ENCODE measurements at places on chromosomes 7 and 10. TPM values are rescaled to one million over a fixed set of nuclear protein-coding genes. Genes with fewer than 3 reads are reported as not detected.
A peak's percentile ranks its signal among the peaks of the same experiment; 100 is the strongest.

Gene CUZD1
- total RNA-seq = 0.63 TPM

Gene HTR7
- 0.11 TPM for total RNA-seq

Gene PIP
- not detected for total RNA-seq

Gene NEBL
- 1.5 TPM for total RNA-seq

Gene TEX47
- not detected for total RNA-seq

Gene PLEKHA8
- 11.8 TPM for total RNA-seq

Gene SMKR1
- total RNA-seq = 9.7 TPM

Gene TMEM140
- total RNA-seq = 60.0 TPM

Gene GTPBP4
- 72.5 TPM for total RNA-seq

Gene CHST15
- 1.9 TPM for total RNA-seq

DNA sequence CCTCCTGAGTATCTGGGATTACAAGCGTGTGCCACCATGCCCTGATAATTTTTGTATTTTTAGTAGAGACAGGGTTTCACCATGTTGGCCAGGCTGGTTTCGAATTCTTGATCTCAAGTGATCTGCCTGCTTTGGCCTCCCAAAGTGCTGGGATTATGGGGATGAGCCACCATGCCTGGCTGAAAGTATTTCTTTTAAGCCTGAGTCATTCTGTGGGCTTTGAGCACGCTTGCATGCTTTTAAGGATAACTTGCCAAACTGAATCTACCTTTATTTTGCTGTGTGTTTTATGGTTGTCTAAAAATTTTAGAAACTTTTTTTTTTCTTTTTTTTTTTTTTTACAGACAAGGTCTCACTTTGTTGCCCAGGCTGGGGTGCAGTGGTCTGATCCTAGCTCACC, 33.2 kb downstream of the CNNM2 start:
- H3K36me3 ChIP-seq = no peaks in the 10 kb centered on the region
- H3K27me3 ChIP-seq = no peaks in the 10 kb centered on the region
- H3K4me3 ChIP-seq = no peak overlapping the region
- DNase-seq = no peak
- no peaks in the 10 kb centered on the region for H3K4me1 ChIP-seq
- no peak overlapping the region for H3K27ac ChIP-seq

DNA sequence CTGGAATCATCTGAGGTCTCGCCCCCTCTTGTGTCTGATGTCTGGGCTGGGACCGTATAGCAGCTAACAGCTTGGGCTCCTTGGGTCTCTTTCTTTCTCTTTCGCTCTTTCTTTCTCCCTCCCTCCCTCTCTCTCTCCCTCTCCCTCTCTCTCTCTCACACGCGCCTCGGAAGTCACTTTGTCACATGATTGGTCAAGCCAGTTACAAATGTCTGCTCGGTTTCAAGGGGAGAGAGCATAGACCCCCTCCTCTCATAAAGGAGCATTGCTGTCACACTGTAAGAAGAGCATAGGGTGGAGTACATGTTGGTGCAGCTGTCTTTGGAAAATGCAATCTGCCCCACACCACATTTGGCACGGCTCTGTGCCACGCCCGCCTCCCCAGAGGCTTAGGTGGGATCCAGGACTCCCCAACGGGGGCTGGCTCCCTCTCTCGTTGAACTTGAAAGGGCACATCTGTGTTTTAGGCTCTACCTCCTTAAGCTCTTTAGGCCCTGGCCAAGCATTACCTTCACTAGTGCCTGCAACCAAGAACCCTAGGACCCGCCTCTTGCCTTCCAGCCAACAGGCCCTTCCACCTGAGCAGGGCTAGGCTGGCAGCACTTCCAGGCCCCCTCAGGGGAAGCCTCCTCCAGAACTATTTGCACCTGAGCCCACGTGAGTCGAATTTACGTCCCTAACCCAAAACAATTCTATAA, 61.9 kb upstream of the CACUL1 start:
- H3K27me3 ChIP-seq = no peaks in the 10 kb centered on the region
- no peaks in the 10 kb centered on the region for H3K36me3 ChIP-seq
- DNase-seq = no peak

- no peak overlapping the region for H3K4me3 ChIP-seq
- no peaks in the 10 kb centered on the region for H3K4me1 ChIP-seq
- no peak overlapping the region for H3K27ac ChIP-seq
Measured at GRCh38 chr7:126589068-126589684, 663.6 kb downstream of the GRM8 start.

GRCh38 chr10:95832216-95833041, 75.3 kb upstream of the CC2D2B start:
- peaks cover 36% of the 10 kb centered on the region for H3K4me1 ChIP-seq
- no peaks in the 10 kb centered on the region for H3K36me3 ChIP-seq
- no peak overlapping the region for H3K4me3 ChIP-seq
- DNase-seq = peak; percentile 52
- H3K27ac ChIP-seq = peak overlapping the region; percentile 90
- no peaks in the 10 kb centered on the region for H3K27me3 ChIP-seq

DNA sequence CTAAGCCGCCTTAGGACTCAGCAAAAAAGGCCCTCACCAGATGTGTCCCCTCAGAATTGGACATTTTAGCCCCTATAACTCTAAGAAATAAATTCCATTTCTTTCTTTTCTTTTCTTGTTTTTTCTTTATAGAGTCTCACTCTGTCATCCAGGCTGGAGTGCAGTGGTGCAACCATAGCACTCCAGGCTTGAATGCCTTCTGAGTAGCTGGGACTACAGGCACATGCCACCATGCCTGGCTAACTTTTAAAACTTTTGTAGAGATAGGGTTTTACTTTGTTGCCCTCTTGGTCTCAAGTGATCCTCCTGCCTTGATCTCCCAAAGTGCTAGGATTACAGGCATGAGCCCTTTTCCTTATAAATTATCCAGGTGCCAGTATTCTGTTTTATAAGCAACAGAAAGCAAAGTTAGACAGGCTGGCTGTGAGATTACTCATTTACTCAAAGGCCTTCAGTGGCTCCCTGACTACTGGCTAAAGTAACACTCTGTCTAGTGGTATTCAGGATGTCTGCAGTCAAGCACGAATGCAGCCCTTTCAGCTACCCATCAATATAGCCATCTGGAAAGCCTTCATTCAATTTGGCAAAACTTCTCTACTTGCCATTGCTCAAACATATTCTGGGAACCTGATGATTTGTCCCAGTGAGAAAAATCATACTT, 128.6 kb downstream of the ICA1 start:
- peaks cover 50% of the 10 kb centered on the region for H3K4me1 ChIP-seq
- H3K4me3 ChIP-seq = no peak overlapping the region
- H3K27me3 ChIP-seq = no peaks in the 10 kb centered on the region
- H3K36me3 ChIP-seq = no peaks in the 10 kb centered on the region

- H3K27ac ChIP-seq = no peak overlapping the region
- peaks cover under 1% of the 10 kb centered on the region for H3K27me3 ChIP-seq
- H3K4me1 ChIP-seq = no peaks in the 10 kb centered on the region
- no peak for DNase-seq
- no peaks in the 10 kb centered on the region for H3K36me3 ChIP-seq
Measured at GRCh38 chr10:111211706-111212105, 134.9 kb downstream of the ADRA2A start.

GRCh38 chr7:98619450-98620321, 2.6 kb downstream of the NPTX2 start:
- DNase-seq = no peak
- no peak overlapping the region for H3K4me3 ChIP-seq
- peaks cover 13% of the 10 kb centered on the region for H3K27me3 ChIP-seq

DNA sequence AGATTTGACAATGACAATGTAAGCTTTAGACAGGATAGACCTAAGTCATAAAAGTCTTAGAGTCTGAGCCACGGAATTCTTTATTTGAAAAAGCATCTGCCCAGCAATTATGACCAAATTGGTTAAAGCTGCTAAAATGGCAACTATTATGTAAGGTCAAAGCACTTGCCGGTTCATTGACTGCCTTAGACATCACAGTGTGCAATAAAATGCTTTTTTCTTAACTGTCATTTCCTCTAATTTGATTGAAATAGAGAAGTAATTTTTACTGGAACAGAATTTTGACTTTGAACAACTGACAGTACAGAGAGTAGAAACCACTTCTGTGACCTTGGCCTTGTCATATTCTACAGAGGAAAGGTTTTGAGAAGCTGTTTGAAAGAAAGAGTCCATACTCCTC, 142.9 kb downstream of the THSD7A start:
- DNase-seq = no peak
- no peaks in the 10 kb centered on the region for H3K27me3 ChIP-seq
- H3K4me1 ChIP-seq = no peaks in the 10 kb centered on the region
- H3K36me3 ChIP-seq = no peaks in the 10 kb centered on the region
- no peak overlapping the region for H3K27ac ChIP-seq

DNA sequence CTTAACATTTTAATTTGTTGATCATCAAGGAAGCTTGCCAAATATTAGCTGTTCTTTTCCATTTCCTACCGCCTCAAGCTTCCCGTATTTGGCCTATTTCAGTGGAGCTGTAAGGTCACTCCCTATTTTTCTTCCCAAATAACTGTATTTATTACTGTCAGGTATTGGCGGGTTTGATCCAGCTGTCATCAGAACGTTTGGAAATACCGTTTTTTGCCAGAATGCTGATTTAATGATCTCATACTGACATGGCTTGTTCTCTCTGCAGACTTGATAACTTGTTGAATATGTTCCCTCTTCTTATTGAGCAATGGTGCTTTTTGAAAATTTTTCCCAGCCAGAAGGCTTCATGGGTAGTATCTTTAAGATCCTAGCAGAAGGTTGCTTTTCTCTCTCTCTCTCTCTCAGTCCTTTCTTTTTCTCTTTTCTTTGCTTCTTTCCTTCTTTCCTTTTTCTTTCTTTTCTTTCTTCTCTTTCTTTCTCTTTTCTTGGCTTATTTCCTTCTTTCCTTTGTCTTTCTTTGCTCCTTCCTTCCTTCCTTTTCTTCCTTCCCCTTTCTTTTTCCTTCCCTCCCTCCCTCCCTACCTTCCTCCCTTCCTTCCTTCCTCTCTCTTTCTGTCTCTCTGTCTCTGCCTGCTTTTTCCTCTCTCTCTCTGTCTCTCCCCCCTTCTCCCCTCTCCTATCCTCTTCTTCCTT, 42.1 kb downstream of the CUX1 start:
- no peak for DNase-seq
- H3K27me3 ChIP-seq = no peaks in the 10 kb centered on the region
- no peak overlapping the region for H3K27ac ChIP-seq
- H3K4me1 ChIP-seq = peaks cover 33% of the 10 kb centered on the region
- no peak overlapping the region for H3K4me3 ChIP-seq
- H3K36me3 ChIP-seq = no peaks in the 10 kb centered on the region

- H3K36me3 ChIP-seq = no peaks in the 10 kb centered on the region
- H3K4me1 ChIP-seq = peaks cover 35% of the 10 kb centered on the region
- no peak overlapping the region for H3K4me3 ChIP-seq
- peaks cover 33% of the 10 kb centered on the region for H3K27me3 ChIP-seq
- peak; percentile 26 for DNase-seq
- H3K27ac ChIP-seq = no peak overlapping the region
Measured at GRCh38 chr7:2688409-2689342, 674 bp downstream of the AMZ1 start.

- no peak overlapping the region for H3K4me3 ChIP-seq
- no peak for DNase-seq
- H3K27ac ChIP-seq = no peak overlapping the region
- H3K4me1 ChIP-seq = peaks cover 80% of the 10 kb centered on the region
Measured at GRCh38 chr10:79144351-79145173, 75.8 kb downstream of the ZMIZ1 start.

DNA sequence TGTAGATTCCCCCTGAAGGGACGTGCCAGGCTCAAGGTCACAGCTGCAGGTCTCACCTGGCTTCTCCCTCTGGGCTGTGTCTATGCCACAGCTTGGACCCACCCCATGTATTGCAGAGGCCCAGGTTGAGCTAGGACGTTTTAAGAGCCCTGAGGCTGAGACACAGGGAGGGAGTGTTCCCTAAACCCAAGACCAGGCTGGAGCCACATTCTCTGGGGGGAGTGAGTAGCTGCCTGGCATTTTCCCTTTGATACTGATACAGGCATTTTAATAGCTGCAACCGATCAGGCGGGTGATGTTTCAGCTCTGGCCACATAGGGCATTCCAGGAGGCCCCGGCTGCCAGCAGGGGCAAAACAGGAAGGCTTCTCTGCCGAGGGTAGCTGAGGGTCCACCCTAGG, 13.4 kb downstream of the COL13A1 start:
- H3K4me3 ChIP-seq = no peak overlapping the region
- no peak for DNase-seq
- H3K27me3 ChIP-seq = no peaks in the 10 kb centered on the region
- peaks cover 68% of the 10 kb centered on the region for H3K4me1 ChIP-seq
- no peaks in the 10 kb centered on the region for H3K36me3 ChIP-seq
- H3K27ac ChIP-seq = no peak overlapping the region

- H3K4me1 ChIP-seq = no peaks in the 10 kb centered on the region
- H3K36me3 ChIP-seq = no peaks in the 10 kb centered on the region
- no peaks in the 10 kb centered on the region for H3K27me3 ChIP-seq
- no peak for DNase-seq
- H3K4me3 ChIP-seq = no peak overlapping the region
Measured at GRCh38 chr7:15916681-15917380, 230.3 kb upstream of the MEOX2 start.

- no peak for DNase-seq
- no peak overlapping the region for H3K4me3 ChIP-seq
- no peaks in the 10 kb centered on the region for H3K36me3 ChIP-seq
- no peaks in the 10 kb centered on the region for H3K4me1 ChIP-seq
Measured at GRCh38 chr10:71112138-71112785, 100.1 kb upstream of the UNC5B start.

GRCh38 chr10:23150091-23150490, 42.0 kb upstream of the PTF1A start:
- H3K27me3 ChIP-seq = no peaks in the 10 kb centered on the region
- H3K36me3 ChIP-seq = no peaks in the 10 kb centered on the region
- no peak overlapping the region for H3K4me3 ChIP-seq
- no peak overlapping the region for H3K27ac ChIP-seq
- no peaks in the 10 kb centered on the region for H3K4me1 ChIP-seq
- DNase-seq = no peak

DNA sequence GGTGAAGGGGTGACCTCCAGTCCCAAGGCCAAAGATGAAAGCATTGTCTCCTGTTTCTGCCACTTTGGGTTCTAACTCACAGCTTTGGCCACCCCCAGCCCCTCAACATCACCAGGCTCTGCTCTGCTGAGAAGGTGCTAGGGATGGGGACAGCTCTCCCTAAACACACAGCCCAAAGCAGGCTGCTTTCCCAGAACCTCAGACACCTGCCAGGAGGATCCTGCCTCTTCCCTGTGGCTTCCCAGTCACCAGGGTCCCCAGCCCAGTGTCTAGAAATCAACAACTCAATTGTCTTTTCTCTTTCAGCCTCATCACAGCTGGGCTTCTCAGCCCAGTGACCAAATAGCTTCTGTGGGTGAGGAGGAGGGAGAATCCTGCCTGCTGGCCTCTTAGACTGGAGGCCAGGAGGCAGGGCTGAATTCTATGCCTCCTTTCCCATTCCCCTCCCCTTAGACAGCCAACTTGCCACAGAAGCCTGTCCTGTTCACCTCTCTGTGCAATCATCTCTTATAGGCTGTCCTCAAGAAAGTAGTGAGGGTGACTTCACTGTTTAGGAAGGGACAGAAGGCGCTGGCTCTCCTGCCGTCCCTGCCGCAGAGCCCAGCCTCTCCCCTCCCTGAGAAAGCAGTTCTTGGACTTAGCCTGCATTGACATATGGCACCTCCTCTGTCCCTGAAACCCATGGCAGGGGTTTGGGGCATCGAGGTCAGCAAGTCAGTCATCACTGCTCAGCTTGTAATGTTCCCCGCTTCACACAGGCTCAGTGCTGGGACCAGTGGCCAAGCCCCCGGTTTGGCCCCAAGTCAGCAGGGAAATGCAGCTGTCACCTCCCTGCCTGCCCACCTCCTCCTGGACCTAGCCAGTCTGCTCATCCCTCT, 3.7 kb downstream of the FGF8 start:
- H3K27me3 ChIP-seq = peaks cover 28% of the 10 kb centered on the region
- no peak overlapping the region for H3K4me3 ChIP-seq
- H3K36me3 ChIP-seq = no peaks in the 10 kb centered on the region
- H3K27ac ChIP-seq = no peak overlapping the region
- peaks cover 9% of the 10 kb centered on the region for H3K4me1 ChIP-seq

GRCh38 chr7:139708541-139708940, 69.3 kb downstream of the HIPK2 start:
- no peaks in the 10 kb centered on the region for H3K27me3 ChIP-seq
- peaks cover 14% of the 10 kb centered on the region for H3K4me1 ChIP-seq
- H3K27ac ChIP-seq = no peak overlapping the region

Measured in natural killer cell (primary cell).